ENCODE measurements at places on chromosomes 6 and 20.

DNA sequence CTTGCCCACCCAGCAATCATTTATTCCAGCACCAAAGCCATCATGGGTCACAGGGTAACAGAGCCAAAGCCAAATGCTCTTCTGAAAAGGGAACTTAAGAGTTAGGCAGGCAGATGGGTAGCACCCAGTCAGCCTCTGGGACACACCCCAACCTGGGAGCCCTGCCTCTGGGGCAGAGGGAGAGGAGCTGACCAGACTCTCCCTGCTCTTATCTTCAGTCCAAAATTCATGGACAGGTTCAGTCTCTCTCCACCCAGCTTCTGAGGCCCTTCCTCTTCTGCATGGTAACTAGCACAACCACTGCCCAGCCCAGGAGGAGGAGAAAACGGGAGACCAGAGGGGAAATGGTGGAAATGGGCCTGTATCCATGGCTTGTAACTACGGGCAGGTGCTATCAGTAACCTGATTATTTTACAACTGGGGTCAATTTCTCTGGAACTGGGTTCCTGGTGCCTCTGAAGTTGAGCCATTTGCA, 105.4 kb downstream of the NOL4L start:
- no peak for DNase-seq

DNA sequence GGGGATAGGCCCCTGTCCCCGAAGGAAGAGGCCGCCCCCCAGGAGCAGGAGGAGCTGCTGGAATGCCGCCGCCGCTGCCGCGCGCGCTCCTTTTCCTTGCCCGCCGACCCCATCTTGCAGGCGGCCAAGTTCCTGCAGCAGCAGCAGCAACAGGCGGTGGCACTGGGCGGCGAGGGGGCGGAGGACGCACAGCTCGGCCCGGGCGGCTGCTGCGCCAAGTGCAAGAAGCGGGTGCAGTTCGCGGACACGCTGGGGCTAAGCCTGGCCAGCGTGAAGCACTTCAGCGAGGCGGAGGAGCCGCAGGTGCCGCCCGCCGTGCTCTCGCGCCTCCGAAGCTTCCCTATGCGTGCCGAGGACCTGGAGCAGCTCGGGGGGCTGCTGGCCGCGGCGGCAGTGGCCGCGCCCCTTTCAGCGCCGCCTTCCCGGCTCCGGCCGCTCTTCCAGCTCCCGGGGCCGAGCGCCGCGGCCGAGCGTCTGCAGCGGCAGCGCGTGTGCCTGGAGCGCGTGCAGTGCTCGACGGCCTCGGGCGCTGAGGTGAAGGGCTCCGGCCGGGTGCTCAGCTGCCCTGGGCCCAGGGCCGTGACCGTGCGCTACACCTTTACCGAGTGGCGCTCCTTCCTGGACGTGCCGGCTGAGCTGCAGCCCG, 630 bp downstream of the PPP1R3G start:
- peak; percentile 28 for DNase-seq

DNA sequence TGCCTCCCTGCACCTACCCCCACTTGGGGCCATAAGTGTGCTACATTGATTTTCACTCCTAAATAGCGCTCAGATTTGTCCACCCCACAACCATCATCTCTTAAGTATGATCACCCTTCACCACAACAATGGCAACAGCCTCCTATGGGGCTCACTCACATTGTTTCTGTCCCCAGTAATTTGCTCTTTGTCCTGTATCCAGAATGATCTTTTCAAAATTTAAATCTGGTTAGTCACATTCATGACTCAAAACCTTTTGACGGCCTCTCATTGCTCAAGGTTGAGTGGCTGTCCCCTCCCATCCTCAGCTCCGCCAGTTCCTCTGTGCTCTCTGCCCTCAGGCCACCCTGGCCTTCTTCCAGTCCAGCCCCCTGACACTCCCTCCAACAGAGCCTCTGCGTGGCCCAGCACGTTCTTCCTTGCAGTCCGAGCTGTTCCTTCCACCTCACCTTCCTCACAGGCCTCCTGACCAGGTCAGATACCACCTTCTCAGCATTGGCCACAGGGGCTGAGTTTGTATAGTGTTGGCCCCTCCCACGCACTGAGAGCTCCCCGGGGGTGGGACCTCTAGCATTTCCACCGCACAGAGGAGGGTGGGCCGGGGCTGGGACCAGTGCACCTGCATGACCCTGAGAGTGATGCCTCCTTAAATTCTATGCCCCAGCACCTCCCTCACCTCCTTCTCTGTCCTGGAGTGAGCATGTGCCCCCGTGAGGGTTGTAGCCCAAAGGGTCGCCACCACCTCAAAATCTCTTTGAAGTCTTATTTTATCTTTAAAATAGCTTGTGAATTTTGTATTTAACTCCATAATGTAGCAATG, 2.4 kb upstream of the PPP1R3G start:
- no peak for DNase-seq

- no peak for DNase-seq
These were observed 202.0 kb upstream of the GMDS start for GRCh38 chr6:2447318-2447920.

GRCh38 chr20:56273491-56273890, 25.0 kb downstream of the MC3R start:
- DNase-seq: no peak

DNA sequence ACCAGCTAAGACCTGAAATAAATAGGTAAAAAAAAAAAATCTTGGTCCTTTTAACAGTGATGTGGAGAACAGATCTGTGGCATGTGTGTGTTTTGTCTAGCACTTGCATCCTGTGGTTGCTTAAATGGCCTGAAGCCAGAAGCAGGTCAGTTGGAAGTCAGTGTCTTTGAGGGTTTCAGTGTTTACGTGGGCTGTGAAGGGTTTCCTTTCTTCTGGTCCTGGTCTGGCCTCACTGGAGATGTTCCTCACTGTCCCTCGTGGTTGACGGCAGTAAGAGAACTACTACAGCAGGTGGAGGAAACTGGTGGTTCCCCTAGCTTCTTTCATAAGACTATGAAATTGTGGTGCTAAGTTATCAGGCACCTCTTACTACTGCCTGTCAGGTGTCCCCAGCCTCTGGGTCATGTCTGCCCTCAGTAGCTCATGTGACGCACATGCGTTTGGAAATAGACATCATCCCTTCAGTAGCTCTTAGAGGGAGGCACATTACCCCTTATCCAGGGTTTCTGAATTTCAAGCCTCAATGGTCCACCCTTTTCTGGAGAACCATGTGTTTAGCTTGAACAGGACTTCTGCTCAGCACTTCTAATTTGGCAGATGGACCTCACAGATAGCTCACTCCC, 59.4 kb upstream of the SCP2D1 start:
- no peak for DNase-seq

- no peak for DNase-seq
These were observed 51.9 kb downstream of the STXBP5 start for GRCh38 chr6:147255948-147256674.

- no peak for DNase-seq
These were observed 25.8 kb downstream of the SNRNP48 start for GRCh38 chr6:7615611-7616383.

DNA sequence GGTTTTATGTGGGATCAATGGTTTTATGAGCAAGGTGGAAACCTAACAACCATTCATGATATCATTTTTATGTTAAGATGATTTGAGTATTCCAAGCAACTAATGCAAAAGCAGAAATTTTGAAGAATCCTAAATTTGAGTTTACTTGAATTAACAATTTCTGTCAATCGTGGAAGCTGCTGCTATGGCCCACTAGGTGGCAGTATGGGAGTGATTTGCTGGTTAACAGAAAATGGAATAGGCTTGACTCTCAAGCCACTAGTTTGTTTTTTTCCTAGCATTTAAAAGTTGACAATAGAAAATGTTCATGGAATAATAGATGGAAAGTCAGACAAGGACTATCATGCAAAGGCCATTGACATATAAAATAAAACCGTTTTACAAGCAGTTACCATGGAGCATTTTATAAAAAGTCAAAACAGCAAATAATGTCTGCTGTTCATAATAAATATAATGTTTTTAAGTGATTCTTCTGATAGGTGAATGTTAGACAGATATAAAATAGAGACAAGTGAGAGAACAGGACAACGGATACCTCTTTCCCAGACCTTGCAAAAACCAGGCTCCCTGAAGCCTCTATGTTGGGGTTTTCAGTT, 43.0 kb upstream of the TMEM200A start:
- DNase-seq: peak; percentile 53

GRCh38 chr20:46545077-46545826, 5.2 kb downstream of the OCSTAMP start:
- no peak for DNase-seq

DNA sequence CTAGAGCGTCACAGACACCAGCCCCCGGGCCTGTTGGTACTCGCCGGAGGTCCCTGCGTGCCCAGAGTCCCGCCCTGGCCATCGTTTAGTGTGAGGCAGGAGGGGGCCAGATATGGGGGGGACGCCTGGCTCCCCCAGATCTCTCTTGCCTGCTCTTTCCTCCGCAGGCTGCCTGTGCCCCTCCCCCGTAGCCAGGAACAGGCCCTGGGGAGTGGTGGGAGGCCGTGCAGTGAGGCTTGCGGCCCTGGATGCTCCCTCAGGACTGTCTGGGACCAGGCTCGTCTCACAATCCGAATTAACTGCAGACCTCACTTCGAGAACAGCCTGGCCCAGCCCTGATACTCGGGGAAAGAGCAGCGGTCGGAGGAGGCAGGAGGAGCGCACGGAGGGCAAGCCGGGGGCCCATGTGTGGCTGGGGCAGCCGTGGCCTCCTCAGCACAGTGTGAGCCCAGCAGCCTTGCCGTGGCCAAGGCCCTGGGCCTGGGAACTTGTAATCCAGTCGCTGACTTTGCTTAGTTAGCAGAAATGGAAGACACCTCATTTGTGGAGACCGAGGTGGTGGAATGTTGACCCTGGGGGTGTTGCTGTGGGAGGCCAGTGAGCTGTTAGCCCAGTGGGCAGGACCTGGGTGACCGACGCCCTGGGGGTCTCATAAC, 28.7 kb downstream of the FRMD1 start:
- DNase-seq: no peak

DNA sequence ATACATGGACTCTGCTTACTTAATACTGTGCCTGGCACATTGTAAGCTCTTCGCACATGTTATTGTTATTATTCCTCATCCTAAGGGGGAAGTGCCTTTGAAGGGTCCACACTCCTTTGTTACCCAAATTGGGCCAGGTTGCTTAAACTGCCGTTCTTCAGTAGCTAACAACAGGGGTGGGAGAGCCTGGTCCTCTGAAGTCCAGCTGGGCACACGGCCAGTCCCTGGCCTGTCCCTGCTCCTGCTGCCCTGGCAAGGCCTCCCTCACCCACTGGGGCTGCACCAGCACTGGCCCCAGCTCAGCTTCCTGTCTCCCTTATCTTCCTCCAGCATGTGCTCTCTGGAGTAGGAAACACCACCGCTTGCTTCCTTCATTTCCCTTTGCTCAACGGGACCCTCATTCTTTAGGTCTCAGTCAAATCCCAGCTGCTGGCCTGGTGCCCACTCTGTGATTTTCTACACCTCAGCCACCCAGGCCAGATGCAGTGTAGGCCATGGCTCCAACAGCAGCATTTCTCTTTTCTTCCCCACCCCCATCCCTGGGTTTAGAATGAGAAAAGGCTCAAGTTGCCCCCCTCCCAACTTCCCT, 5.5 kb upstream of the PROCR start:
- peak; percentile 19 for DNase-seq

DNA sequence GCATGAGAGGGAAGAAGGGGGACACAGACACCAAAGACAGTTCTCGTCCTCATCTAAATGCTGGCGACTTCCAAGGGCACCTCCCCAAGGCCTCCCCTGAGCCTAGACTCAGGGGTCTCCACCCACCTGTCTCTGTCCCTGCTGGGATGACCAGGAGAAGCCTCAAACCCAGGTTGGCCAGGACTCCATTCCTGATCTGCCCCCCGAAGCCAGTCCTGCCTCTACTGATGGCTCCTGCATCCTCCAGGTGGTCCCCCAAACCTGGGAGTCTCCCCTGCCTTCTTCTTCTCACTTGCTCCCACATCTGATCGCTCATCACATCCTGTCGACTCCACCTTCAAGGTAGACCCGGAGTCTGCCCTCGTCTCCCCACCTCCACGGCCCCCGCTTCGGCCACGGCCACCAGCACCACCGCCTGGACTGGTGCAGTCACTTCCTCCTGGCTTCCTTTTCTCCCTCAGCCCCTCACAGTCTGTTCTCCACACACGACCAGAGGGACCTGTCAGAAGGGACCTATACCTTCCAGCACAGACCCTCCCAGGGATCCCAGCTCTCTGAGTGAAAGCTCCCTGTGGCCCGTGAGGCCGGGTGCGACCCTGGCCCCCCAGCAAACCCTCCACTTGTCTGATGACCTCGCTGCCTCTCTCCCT, 92.1 kb downstream of the CEBPB start:
- DNase-seq: no peak
